ENCODE measurements at places on chromosomes 6 and 20. TPM values are rescaled to one million over a fixed set of nuclear protein-coding genes. Genes with fewer than 3 reads are reported as not detected.

Gene IDH3B
- total RNA-seq: 131 TPM

Gene PGBD1
- 4.1 TPM for total RNA-seq

Gene HLA-DQB1
- not detected for total RNA-seq

Gene ISM1
- 0.18 TPM for total RNA-seq

Gene GNMT
- total RNA-seq: 0.08 TPM

Gene DPM1
- total RNA-seq: 97.3 TPM

Gene SPINT3
- not detected for total RNA-seq

Gene PRELID3B
- 69.8 TPM for total RNA-seq

Gene ETV7
- total RNA-seq: 0.28 TPM

Gene AGPAT4
- total RNA-seq: 5.4 TPM

Gene LIN28B
- total RNA-seq: 1.3 TPM

Gene C6orf132
- 2.8 TPM for total RNA-seq

Gene BTNL2
- not detected for total RNA-seq

Gene EEF1A2
- 155 TPM for total RNA-seq

Gene C20orf144
- 0.08 TPM for total RNA-seq

Gene RIPOR3
- not detected for total RNA-seq

Gene DDX43
- total RNA-seq: not detected

Gene TRDN
- not detected for total RNA-seq

Gene NKX2-4
- total RNA-seq: not detected
